Stimulated activated CD4-positive, alpha-beta T cell treated with anti-CD3 and anti-CD28 coated beads, Interleukin-4, amount 100 ng/mL, for 24 hours (primary cell): ENCODE measurements at places on chromosomes 5 and 9.

- DNase-seq = no peak
Measured at GRCh38 chr5:35755966-35756365, 100.7 kb upstream of the IL7R start.

DNA sequence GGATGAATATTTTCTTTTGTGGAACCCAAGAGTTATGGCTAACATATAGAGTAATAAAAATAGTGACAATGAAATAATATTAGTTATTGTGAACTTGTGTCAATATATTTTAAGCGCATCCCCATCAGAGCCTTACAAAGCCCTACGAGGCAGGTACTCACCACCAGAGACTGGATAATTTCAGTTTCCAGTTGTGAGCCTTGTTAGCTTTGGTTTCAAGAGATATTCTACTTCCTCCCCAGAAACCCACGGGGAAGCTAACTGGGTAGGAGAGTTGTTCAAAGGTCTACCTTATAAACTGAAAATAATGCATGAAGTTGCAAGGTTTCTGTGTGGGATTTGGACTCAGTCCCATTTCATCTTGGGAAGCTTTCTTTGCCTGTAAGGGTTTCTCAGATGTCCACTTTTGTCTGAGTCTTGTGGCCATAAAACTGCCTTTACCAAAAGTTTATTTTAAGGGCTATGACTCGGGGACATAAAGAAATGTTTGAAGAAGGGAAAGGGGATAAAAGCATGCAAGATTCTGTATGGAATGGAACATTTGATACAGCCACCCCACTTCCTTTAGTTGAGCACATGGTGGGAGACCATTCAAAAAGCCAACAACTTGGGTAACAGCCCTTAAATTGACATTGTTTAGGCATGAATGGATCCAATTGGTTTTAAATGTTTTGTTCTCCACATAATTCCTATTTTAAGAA, 57.4 kb upstream of the ANKRD55 start:
- DNase-seq = no peak

DNA sequence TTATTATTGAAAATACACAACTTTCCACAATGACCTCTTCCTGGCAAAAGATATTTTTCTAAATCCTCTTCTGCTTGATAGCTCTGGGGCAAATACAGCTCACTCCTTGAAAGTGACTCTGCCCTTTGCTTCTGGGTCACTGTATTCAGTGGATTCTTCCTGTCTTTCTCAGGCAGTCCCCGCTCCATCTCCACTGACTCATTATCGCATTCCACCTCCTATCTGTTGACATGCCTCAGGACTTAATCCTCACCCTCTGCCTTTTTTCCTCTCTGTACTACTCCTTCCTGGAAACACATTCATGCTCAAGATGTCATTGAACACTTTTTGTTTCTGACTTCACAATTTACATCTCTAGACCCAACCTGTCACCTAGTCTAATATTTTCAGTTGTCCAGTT, 8.4 kb upstream of the RGS7BP start:
- DNase-seq = no peak

DNA sequence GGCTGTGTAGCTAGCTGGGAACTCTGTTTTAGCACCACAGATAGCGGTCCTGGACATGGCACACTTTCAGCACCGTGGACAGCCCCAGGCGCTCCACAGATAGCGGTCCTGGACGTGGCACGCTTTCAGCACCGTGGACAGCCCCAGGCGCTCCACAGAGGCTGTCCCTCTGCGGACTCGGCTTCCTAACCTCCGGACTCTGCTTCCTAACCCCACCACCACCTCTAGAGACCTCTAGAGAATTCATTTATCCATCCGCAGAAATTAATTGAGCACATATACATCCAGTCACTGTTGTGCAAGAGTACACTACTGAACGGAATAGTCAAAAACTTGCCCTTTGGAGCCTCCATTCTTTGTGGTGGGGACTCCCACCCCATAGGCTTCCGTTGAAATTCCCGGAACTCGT, 27.4 kb downstream of the UNC5A start:
- peak; percentile 75 for DNase-seq

- no peak for DNase-seq
Measured at GRCh38 chr9:24189986-24190385, 355.7 kb downstream of the IZUMO3 start.

DNA sequence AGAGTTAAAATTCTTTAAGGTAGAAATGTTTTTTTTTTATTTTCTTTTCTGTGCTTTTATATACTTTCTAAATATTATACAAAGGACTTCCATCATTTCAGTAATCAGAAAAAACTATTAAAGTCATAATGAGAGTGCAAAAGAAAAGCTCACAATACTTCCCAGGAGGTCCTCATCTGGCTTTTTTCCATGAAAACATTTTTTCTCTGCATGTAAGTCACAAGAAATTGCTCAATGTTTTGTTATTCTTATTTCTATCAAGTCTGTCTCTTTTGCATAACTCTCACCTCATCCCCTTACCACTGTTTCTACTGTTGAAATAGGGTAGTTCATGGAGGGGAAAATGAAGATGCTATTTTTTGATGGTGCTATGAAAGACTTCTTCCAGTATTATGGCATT, 375.0 kb downstream of the TMEM232 start:
- DNase-seq = no peak
